ENCODE measurements at places on chromosomes 1 and 21.

GRCh38 chr1:203465146-203465798 lies 10.3 kb upstream of the PRELP start:
- peak; percentile 70 for DNase-seq

GRCh38 chr1:9797049-9797448 lies 26.7 kb downstream of the CLSTN1 start:
- no peak for DNase-seq

DNA sequence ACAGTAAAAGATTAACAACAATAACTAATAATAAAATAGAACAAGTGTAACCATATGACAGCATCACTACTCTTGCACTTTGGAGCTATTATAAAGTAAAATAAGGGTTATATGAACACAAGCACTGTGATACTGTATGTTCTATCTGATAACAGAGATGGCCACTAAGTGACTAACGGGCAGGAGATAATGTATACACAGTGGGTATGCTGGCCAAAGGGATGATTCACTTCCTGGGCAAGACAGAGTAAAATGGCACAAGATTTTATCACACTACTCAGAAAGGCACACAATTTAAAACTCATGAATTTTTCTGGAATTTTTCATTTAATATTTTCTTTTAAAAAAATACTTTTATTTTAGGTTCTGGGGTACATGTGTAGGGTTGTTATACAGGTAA lies 12.3 kb downstream of the SLC9C2 start:
- no peak for DNase-seq

GRCh38 chr21:43884012-43884860 lies 19.2 kb downstream of the AGPAT3 start:
- DNase-seq = no peak

DNA sequence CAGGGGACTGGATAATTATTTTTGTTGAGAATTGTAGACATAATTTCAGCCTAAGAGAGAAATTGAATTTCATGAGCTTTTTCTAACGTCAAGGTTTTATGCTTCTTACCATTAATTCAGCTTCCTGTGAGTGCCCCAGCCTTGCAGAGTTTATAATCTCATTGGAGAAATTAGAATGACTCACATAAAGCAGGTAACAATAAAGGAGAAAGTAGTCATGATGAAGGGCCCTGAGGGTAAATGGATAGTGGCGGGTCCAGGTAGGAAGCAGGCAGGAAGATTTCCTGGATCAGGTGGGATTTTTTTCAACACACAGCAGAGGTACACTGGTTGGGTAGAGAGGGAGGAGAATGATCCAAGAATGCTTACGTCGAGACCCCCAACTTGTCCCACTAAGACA lies 311.4 kb downstream of the BARHL2 start:
- DNase-seq = no peak

- no peak for DNase-seq
These were observed 102.5 kb downstream of the LAMC2 start for GRCh38 chr1:183288583-183288982.

DNA sequence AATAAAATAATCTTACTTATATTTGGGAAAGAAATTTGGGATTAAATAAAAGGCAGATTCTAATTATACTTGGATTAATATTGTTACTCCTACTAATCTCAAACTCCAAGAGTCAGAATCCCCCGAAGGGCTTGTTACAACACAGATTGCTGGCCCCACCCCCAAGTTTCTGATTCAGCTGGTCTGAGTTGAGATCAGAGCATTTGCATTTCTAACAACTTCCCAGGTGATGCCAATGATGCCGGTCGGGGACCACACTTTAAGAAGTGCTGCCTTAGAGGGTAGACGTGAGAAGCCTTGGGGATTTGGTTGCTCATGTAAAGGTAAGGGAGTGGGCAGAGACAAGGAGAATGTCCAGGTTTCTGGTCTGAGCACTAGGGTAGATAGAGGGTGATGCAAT lies 47.2 kb downstream of the FMN2 start:
- DNase-seq = no peak

DNA sequence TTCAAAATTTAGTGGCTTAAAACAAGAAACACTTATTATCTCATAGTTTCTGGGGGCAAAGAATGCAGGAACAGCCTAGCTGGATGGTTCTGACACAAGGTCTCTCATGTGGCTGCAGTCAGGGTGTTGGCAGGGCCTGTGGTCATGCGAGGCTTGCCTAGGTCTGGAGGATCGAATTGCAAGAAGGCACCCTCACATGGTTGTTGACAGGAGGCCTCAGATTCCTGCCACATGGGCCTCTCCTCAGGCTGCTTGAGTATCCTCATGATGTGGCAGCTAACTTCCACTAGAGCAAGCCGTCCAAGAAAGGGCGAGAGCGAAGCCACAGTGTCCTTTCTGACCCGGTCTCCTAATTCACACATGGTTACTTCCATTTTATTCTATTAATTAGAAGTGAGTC lies 6.2 kb upstream of the NRIP1 start:
- DNase-seq = no peak

- DNase-seq = no peak
These were observed 123.8 kb downstream of the CLIC6 start for GRCh38 chr21:34792504-34793089.

GRCh38 chr1:231460614-231461013 lies 38.5 kb upstream of the EGLN1 start:
- no peak for DNase-seq

- DNase-seq = no peak
These were observed 6.6 kb downstream of the GOLT1A start for GRCh38 chr1:204207136-204207616.

DNA sequence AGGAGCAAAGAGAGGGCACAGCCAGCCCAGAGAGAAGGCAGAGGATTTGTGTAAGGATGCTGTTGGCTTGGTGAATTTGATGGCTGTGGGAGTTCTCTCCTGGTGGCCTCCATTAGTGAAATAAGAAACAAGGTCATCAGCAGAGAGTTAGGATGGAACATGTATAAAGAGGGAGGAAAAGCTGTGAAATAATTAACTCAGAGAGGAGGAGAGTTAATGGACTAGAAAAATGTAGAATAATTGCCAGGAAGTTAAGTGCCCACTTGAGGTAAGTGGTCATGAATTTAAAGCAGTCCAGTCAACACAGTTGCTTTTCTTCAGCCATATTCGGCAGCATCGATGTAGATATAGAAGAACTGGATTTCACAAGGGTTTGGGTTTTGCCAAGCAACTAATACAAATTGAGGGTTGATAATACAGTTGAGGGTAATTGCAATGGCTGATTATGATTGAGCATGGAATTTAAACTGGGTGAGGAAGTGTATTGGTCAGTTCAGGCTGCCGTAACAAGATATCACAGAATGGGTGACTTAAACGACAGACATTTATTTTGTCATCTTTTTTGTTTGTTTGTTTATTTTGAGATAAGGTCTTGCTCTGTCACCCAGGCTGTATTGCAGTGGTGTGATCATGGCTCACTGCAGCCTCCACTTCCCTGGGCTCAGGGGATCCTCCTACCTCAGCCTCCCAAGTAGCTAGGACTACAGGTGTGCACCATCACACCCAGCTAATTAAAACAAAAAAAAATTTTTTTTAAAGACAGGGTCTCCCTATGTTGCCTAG lies 31.7 kb upstream of the KLF17 start:
- no peak for DNase-seq
